ENCODE measurements at places on chromosomes 11 and 22. TPM values are rescaled to one million over a fixed set of nuclear protein-coding genes. Genes with fewer than 3 reads are reported as not detected.

SCGB1A1 gene
- total RNA-seq, result not detected

OR52I2 gene
- not detected for total RNA-seq

OR2AG1 gene
- not detected for total RNA-seq

DTX4 gene
- 1.2 TPM for total RNA-seq

CASP12 gene
- 0.13 TPM for total RNA-seq

LRRC10B gene
- not detected for total RNA-seq

DCDC1 gene
- 0.40 TPM for total RNA-seq

PLEKHA7 gene
- total RNA-seq, result 0.29 TPM

GRK3 gene
- total RNA-seq, result 2.9 TPM

ADM2 gene
- not detected for total RNA-seq

CBLIF gene
- not detected for total RNA-seq

KLHL35 gene
- 10.1 TPM for total RNA-seq

MS4A15 gene
- total RNA-seq, result not detected

ZNF280B gene
- total RNA-seq, result 1.5 TPM

TREH gene
- total RNA-seq, result not detected

ZNRF3 gene
- 6.3 TPM for total RNA-seq

Measured in LHCN-M2 (cell line).